ENCODE measurements at places on chromosomes 5 and 9. TPM values are rescaled to one million over a fixed set of nuclear protein-coding genes. Genes with fewer than 3 reads are reported as not detected.

Gene POU5F2
- total RNA-seq: 0.82 TPM

Gene BARHL1
- not detected for total RNA-seq

Gene NPR3
- 0.40 TPM for total RNA-seq

Gene PCDHGC4
- 1.8 TPM for total RNA-seq

Gene DBH
- total RNA-seq: not detected

Gene ORM2
- total RNA-seq: not detected

Gene DNAH5
- 0.30 TPM for total RNA-seq

Gene RMI1
- total RNA-seq: 3.2 TPM

Gene IFNA13
- total RNA-seq: not detected

Gene ACER2
- 0.58 TPM for total RNA-seq

Gene HAVCR1
- not detected for total RNA-seq

Gene CATSPER3
- total RNA-seq: not detected

Gene LPAR1
- 1.6 TPM for total RNA-seq

Gene S100Z
- total RNA-seq: 0.23 TPM

Gene SMU1
- 20.1 TPM for total RNA-seq

Gene PCDHGA12
- 0.80 TPM for total RNA-seq

Gene PCDHA5
- 3.0 TPM for total RNA-seq

Gene ADGRD2
- not detected for total RNA-seq

Gene DAPK1
- total RNA-seq: 2.1 TPM

Gene SLC34A1
- 0.61 TPM for total RNA-seq

Gene SOX30
- not detected for total RNA-seq

Gene RNF145
- total RNA-seq: 47.9 TPM

Gene PDCD1LG2
- 0.82 TPM for total RNA-seq

Gene IL5
- not detected for total RNA-seq

Gene NOL8
- 39.0 TPM for total RNA-seq

Gene TMEFF1
- total RNA-seq: 0.45 TPM

Gene PCDHA13
- total RNA-seq: 1.3 TPM

Gene ECM2
- 1.5 TPM for total RNA-seq

Gene GLDC
- 15.6 TPM for total RNA-seq

Gene PCDHGA10
- total RNA-seq: 6.0 TPM

Gene FBN2
- total RNA-seq: 0.16 TPM

Gene KIF4B
- total RNA-seq: 0.03 TPM
